ENCODE measurements at places on chromosomes 6 and 20.

DNA sequence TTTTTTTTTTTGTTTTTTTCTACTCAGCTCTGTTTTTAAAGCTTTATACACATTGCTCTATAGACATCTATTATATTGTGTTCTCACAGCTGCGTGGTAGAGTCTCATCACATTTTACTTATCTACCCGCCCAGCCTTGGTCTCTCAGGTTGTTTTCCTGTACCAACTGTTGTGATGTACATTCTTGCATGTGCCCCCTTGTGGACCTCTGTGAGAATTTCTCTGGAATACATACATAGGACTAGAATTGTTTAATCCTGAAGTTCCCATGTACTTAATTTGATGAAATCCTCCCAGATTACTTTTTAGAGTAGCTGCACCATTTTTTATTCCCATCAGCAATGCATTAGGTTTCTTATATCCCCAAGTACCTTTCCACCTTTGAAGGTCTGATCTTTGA, 40.4 kb upstream of the TINAG start:
- DNase-seq, result no peak

- DNase-seq, result no peak
Measured at GRCh38 chr6:3453413-3454272, 3.2 kb downstream of the SLC22A23 start.

DNA sequence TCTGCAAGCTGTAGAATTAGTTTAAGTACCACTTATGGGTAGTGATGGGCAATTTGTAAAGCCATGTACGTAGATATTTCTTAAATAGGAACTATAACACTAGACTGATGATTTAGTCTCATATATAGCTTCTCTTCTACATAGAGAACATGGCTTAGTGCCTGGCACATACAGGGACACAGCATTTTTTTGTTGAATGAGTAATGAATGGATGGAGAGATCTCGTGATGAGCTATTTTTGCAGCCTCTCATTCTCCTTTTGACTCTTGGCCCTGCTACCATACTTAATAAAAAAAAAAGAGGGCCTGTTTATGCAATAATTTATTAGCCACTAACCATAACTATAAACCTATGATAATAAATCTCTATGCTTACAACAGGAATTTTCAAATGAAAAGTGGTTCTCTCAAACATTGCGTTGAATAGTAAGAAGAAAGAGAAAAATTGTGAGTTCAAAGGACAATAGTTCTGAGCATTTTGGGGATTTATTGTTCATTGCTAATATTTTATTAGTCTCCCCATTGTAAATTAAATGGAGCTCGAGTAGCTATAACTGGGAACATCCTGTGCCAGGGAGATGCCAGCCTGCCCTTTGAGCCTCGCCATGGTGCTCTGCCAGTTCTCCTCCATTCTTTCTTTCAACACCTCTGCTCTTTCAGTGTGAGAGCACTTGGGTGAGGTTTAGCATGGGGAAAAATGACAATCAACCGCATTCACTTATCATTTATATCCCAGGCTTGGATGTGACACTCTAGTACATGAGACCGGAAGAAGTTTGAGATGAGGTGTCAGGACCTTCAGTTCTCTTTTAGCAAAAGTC, 14.7 kb upstream of the RCAN2 start:
- no peak for DNase-seq

- DNase-seq, result peak; percentile 86
Measured at GRCh38 chr6:100464903-100465700, at the start of gene SIM1. Gene SIM1, minus strand, starts transcription at chr6:100464921. Its CDS starts 1,453 bp downstream, at chr6:100463468.

DNA sequence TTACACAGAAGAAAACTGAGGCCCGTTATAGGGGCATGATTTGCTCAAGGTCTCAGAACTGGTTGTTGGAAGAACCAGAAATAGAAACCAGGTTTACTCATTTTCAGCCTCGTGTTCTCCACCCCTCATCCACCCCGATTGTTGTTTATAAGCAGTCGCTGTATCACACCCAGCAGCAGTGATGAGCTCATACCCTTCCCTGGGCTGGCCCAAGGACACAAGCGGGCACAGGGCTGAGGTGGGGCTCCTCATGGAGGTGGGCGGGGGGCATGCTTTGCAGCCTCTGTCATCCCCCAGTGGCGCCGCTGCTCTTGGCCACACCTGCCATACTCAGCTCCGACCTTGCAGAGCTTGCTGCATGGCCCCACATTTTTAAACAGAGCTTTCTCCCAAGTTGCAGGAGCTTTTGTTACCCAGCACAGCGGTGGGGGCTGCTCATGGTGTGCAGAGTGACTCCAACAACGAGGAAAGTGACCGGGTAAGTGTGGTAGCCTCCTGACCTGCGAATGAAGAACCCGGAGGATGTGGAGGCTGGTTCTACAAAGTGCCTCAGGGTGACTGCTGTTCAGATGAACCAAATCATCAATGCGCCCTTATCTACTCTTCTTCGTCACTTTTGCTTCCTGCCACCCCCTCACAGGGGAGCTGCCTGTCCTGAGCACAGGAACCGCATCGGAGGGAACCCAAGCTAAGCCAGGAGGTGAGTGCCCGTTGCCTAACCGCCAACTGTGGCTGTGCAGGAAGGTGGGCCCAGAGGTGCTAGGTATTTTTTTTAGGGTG, 43.6 kb upstream of the NKX2-2 start:
- no peak for DNase-seq

- DNase-seq, result no peak
Measured at GRCh38 chr6:16331384-16332174, 93.2 kb downstream of the GMPR start.

- no peak for DNase-seq
Measured at GRCh38 chr6:44735630-44735963, 348.1 kb downstream of the CDC5L start.

DNA sequence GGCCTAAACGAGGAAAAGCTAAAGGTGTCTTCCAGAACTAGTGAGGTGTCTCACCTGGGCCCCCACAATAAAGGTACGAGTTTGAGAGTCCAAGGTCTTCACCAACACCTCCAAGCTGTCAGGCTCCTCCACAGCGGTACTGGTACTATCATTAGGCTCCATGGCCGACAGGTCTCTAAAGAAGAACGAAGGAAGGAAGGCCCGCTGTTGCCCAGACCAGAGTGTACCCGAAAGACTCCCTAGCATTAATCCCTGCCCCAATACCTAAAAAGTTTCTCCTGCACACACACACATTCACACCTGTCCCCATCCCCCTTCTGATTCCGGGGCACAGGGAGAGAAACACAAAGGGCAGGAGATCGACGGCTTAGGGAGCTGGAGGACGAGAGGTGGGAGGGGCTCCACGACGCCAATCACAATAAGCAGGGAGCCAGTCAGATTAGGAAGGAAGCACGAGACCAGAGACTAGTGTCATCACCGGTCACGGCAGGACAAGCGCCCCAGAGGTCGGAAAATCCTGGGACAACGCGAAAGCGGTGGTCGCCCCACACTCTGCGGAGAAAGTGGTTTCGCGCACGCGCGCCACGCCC, 764 bp downstream of the BAG6 start:
- DNase-seq, result peak; percentile 83

- no peak for DNase-seq
Measured at GRCh38 chr20:34310481-34311117, 7.4 kb upstream of the AHCY start.

GRCh38 chr20:40279390-40279789, 409.6 kb downstream of the MAFB start:
- DNase-seq, result peak; percentile 61

- no peak for DNase-seq
Measured at GRCh38 chr6:134654751-134655150, 295.1 kb downstream of the ALDH8A1 start.

- no peak for DNase-seq
Measured at GRCh38 chr6:45377043-45377553, 636 bp downstream of the SUPT3H start.

Measured in hindlimb muscle (tissue), 1 donor.